ENCODE measurements at places on chromosomes 12 and 14.

DNA sequence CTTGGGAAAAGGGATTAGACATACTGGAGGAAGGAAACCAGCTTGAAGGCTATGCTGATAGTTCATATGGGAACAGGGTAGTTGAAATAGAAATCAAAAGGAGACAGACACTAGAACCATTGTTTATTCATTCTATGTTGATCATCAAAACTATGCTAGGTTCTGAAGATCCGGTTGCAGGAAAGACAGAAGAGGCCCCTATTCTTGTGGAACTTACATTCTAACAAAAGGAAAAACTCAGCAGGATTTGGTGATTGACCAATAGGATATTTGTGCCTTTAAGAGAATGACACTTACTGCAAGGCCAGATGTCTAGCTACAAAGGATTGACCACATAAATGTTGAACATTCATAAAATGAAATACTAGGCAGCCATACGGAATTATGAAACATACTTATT lies 179.2 kb downstream of the AKAP6 start:
- no peak for DNase-seq

DNA sequence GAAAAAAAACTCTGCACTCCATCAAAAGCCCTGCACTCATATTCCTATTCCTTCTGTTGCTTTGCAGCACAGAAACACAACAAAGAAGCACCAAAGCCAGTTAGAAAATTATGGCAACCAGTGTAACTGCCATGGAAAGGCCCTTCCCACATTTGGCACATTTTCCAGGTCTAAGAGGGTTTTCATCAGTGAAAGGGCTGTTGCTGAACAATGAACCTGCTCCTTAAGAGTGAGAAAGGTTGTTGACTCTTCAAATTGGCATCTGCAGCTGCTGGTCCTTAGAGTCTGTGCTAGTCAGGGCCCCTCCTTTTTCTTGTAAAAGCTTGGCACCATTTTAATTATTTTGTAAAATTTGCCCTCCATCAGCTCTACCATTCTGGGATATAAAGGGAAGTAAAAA lies 378.7 kb upstream of the KITLG start:
- no peak for DNase-seq

- no peak for DNase-seq
These were observed 3.2 kb downstream of the PTGES3 start for GRCh38 chr12:56684745-56685359.

- peak; percentile 60 for DNase-seq
These were observed 13.6 kb upstream of the FOXN3 start for GRCh38 chr14:89430391-89431236.

All from CD4-positive, alpha-beta T cell treated with Interleukin-2 at 100 ng/mL for 4 hours (primary cell).